ENCODE measurements at places on chromosomes 16 and 17.

DNA sequence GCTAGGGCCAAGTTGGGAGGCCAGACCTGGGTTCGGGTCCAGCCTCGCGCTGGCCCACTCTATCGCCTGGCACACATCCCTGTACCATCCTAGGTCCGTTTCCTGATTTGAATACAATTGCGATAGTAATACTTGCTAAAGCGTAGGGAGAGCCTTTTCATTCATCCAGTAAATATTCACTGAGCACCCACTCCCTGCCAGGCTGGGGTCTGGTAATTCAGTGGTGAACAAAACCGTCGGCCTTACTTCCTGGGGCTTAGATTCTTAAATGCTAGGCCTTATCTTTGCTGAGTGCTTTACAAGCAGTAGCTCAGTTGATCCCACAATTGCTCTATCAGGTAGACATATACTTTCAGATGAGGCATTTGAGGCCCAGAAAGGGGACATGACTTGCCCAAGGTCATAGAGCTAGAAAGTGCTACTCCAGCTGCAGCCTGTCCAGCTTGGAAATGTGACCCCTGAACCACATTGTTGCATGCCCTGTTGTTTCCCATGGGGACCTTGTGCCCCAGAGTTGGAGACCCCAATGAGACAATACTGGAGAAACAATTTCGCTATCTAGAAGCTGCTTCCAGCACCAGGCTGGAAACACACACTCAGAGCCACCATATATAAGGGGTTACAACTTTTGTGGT lies 691 bp downstream of the USB1 start:
- DNase-seq: no peak

DNA sequence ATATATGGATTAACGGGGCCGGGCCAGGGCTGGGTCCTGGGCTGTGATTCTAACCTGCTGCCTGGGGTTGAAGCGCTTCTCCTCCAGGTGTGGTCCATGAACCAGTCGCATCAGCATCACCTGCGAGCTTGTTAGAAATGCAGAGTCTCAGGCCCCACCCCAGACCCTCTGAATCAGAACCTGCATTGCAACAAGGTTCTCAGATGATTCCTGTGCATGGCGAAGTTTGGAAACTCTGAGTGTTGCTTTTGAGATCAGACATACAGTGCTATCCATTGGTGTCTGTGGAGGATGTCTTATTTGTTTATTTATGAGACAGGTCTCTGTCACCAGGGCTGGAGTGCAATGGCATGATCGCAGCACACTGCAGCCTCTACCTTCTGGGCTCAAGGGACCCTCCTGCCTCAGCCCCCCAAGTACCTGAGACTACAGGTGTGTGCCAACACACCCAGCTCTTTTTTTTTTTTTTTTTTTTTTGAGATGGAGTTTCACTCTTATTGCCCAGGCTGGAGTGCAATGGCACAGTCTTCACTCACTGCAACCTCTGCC lies 99.8 kb downstream of the PITPNC1 start:
- no peak for DNase-seq

DNA sequence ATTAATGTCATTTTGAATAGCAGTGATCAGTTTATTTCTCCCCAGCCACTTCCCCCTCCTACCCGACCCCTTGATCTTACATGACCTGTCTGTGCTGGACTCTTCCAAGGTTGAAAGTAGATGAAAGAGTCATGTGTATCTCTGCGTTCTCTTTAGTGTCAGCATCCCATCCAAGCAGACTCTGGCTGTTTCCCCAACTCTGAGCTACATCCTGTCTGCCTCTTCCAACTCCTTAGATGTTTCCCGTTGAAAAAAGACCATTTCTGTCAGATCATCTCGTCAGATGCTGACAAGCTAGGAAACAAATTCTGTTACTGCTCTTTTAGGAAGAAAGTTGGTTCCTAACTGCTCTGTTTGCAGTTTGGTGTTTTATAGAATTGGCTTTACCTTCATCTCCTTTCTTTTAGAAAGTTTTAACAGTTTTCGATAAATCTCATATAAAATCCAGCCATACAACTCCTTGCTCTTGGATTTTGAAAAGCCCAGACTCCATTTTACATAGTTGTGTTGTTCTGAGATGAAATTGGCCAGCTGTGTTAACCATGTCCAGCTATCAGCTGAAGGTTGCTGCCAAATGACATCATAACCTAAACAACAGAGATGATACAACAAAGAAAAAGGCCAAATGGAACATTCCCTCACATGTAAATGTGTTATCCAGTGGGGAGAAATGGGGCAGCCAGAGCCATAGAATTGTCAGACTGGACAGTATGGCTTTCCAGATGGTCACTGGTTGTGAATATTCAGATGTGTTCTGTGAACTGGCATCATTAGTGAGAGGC lies 43.5 kb downstream of the CYB561 start:
- DNase-seq: no peak

GRCh38 chr16:442976-443375 lies 17.5 kb downstream of the RAB11FIP3 start:
- no peak for DNase-seq

DNA sequence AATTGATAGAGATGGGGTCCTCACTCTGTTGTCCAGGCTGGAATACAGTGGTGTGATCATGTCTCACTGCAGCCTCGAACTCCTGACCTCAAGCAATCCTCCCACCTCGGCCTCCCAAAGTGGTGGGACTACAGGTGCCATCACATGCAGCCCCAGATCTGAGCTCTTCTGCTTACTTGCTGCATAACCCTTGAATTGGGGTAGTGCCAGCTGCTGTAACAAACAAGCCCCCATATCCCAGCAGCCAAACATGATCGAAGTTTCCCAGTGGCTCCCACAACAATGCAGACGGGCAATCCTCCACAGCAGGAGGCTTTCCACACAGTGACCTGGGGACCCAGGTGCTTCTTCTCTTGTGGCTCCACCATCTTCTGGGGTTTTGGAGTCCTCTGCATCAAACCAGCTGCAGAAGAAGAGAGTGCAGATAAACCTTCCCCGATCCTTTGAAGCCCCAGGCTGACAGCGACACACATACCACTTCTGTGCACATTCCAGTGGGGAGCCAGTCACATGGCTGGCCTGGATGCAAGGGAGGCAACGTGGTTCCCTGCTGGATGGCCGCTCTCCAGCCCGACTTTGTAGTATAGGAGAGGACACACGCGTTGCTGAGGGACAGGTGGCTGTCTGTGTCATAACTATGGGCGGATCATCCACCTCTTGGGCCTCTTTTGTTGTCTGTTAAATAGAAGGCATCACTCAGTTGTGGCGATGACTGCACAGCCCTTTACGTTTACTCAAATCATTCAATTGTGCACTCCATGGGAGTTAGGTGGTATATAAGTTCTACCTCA lies 16.7 kb downstream of the SBK1 start:
- DNase-seq: no peak

DNA sequence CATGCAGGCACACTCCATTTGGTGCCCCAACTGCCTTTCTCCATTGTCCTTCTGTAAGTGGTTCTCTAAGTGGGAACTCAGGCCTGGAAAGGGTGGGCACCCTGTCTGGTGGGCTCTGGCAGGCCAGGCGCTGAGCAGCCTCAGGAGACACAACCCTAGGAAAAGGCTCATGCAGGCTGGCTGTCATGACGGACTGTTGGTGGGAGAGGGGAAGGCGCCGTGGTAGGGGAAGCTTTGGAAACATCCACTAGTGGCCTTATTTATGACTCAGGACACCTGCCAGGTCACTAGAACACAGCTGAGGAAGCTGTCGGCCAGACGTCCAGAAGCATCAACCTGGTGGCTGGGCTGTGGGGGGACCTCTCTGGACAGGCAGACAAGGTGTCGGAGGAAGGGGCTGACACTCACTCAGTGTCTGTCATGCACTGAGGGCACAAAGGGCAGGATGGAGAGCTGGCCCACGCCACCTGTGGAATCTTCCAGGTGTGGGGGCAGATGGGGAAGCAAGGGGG lies 216.0 kb downstream of the SEC14L1 start:
- DNase-seq: no peak

- no peak for DNase-seq
Observed at GRCh38 chr17:81888988-81889595, 2.3 kb downstream of the ALYREF start.

GRCh38 chr16:14672403-14672971 lies 21.6 kb downstream of the PLA2G10 start:
- DNase-seq: no peak

- DNase-seq: no peak
Observed at GRCh38 chr17:3798273-3799180, 2.5 kb downstream of the ITGAE start.

- no peak for DNase-seq
Observed at GRCh38 chr16:1133810-1134520, 18.9 kb upstream of the CACNA1H start.

DNA sequence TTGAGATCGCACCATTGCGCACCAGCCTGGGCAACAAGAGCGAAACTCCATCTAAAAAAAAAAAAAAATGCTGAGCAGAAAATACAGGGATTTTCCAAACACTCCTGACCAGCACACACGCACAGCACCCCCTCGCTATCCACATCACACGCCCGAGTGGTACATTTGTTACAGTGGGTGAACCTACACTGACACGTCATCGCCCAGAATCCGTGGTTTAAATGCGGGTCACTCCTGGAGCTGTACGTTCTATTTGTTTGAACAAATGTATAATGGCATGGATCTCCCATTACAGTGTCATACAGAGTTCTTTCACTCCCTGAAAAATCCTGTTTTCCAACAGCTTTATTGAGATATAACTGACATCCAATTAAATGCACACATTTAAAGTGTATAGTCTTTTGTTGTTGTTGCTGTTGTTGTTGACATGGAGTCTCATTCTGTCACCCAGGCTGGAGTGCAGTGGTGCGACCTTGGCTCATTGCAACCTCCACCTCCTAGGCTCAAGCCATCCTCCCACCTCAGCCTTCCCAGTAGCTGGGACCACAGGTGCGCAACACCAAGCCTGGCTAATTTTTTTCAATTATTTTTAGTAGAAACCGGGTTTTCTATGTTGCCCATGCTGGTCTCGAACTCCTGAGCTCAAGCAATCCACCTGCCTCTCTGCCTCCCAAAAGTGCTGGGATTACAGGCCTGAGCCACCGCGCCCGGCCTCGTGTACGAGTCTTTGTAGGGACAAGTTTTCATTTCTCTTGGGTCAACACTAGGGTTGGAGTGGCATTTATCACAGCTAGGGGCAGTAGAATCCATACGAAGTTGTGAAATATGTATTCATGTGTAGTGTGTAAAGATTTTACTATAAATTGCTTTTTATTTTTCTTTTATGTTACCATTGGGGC lies 4.4 kb upstream of the CARHSP1 start:
- no peak for DNase-seq

- DNase-seq: peak; percentile 58
Observed at GRCh38 chr16:67000384-67001351, 12.3 kb downstream of the CES4A start.

DNA sequence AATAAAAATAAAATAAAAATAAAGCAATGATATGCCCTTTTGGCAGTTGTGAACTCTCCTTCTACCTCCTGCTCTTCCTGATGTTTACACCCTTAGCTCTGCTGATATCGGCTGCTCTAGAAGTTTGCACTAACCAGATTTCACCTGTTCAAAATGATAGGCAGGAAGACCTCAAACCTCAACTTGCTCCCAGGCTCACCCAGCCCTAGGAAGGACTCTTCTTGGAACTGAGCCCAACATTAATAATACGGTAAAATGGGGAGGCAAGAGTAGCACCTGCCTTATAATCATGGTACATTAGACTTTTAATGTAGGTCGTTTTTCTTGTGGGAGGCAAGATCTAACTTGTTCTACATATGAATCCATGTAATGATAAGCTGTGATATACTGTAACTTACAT lies 61.2 kb upstream of the MED13 start:
- DNase-seq: peak; percentile 97

DNA sequence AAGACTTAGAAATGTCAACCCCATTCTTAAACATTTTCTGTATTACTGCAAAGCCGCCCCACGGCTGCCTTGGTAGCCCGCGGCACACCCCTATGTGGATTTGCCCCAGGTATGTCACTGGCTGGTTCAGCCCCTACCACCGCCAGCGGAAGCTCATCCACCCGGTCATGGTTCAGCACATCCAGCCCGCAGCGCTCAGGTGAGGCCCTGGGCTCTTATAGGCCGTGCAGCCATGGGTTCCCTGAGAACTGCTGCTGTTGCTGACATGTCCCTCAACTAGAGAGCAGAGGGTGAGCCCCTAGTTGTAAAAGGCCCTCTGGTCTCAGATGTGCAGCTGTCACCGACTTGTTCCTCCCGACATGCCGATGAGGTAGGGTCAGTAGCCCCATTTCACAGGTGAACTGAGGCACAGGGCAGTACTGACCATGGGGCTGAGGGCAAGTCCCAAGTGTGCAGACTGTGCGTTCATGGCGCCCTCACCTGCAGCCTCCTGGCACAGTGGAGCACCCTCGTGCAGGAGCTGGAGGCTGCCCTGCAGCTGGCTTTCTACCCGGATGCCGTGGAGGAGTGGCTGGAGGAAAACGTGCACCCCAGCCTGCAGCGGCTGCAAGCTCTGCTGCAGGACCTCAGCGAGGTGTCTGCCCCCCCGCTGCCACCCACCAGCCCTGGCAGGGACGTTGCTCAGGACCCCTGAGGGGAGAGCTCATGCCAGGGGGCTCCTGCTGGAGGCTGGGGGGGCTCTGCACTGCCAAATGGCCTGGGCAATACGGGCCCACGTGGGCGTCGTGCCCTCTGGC lies 8.7 kb downstream of the CYBC1 start:
- no peak for DNase-seq

GRCh38 chr17:72363089-72363610 lies 242.3 kb downstream of the SOX9 start:
- no peak for DNase-seq

- DNase-seq: no peak
Observed at GRCh38 chr17:27379888-27380533, 76.2 kb upstream of the KSR1 start.

DNA sequence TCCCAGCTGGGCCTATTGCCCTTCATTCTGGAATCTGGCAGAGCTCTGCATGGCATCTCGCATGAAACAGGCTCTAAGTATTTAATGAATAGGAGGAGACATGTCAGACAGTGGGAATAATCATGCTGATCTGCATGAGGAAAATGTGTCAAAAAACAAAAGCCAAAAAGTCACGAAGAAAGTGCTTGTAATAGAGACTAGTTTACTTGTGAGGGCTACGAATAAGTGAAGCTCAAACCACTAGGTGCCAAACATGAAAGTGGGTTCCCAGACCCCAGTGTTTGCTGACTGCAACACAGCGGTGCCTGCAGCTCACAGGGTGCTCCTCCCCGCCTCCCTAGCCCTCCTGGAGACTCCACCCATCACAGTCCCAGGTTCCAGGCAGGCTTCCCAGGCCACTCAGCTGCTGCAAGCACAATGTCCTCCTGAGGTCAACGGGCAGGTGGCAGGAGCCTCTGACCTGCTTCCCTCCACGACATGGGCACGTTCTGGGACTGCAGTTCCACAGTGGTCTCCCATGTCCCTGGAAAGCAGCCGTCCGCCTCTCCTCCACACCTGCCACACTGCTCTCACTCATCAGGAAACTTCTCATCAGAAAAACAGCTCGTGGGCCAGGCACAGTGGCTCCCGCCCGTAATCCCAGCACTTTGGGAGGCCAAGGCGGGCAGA lies 96.5 kb downstream of the ANKRD11 start:
- no peak for DNase-seq

DNA sequence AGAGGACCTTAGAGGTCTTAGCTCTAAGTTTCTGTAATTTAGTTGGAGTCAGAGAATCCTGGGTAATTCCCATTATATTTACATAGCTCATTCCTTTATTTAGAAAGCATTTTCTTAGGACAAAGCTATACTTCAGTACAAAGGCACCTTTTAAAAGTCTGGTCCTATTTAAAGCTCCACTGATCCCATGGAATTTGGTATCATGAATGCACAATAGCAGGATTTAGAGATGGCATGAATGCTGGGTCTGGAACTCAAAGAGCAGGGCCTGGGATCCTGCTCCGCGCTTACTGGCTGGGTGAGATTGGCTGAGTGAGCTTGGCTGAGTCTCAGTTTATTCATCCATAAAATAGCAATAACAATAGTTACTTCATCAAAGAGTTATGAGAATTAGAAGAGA lies 4.8 kb downstream of the KRT23 start:
- DNase-seq: no peak

Data from NCI-H1105 treated with DMSO at 0.1 percent for 48 hours (cell line).